Left ventricle myocardium superior (tissue), 1 donor: ENCODE measurements at places on chromosomes 3 and 15. TPM values are rescaled to one million over a fixed set of nuclear protein-coding genes. Genes with fewer than 3 reads are reported as not detected.

GRCh38 chr3:156689608-156690007 is 15.2 kb downstream of the TIPARP start:
- no peak for DNase-seq

DNA sequence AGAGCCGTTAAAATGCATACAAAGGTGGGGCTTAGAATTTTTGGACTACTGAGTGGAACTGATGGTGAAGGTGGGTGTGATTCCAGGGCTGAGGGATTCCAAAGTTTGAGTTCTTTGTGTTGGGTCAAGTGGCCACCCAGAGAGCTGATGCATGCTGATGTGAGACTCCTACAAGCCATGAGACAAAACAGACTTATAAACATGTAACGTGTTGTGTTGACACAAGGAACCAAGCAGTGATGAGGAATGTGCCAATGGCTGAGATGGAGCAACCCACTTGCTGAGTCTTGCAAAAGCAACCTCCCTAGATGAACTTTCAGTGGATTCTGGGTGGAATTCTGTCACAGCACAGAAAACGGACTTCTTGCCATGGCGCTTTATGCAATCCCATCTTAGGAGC is 289.0 kb downstream of the TLE3 start:
- no peak for DNase-seq

DNA sequence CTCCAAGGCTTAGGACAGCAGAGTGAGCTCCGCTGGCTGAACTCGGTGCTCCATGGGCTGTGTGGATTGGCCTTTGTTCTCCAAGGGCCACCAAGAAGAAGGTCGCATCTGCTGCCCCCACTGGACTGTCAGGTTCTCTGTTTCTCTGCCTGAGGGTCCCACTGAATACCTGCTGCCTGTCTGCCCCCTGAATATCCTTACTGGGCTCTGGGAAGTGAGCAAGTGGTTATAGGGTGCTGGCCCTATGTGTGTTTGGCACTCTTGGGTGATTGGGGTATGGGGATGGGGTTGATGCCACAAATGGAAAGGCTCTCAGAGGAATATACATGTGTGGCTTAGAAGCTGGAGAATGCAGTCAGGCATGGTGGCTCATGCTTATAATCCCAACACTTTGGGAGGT is 82.3 kb downstream of the THSD4 start:
- DNase-seq = no peak

DNA sequence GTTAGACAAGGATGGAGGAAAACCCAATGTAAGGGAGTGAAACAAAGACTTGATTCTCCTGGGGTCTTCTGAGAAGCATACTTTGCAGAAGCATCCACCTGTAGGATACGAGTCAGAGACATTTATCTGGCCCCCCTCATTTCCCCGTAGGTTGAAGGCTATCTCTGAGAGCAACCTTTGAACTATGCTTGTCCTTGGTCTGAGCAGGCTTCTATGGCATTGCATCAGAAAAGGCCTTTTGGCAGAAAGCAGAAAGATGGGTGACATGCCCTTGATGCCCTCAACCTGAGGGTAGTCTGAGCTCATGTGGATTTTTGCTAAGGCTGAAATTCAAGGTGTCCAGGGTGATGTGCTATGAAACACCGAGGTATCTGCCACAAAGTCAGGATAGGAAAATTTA is 131.6 kb upstream of the SGO1 start:
- DNase-seq = no peak

- peak; percentile 69 for DNase-seq
Measured at GRCh38 chr3:10956986-10957385, 35.6 kb upstream of the SLC6A1 start.

DNA sequence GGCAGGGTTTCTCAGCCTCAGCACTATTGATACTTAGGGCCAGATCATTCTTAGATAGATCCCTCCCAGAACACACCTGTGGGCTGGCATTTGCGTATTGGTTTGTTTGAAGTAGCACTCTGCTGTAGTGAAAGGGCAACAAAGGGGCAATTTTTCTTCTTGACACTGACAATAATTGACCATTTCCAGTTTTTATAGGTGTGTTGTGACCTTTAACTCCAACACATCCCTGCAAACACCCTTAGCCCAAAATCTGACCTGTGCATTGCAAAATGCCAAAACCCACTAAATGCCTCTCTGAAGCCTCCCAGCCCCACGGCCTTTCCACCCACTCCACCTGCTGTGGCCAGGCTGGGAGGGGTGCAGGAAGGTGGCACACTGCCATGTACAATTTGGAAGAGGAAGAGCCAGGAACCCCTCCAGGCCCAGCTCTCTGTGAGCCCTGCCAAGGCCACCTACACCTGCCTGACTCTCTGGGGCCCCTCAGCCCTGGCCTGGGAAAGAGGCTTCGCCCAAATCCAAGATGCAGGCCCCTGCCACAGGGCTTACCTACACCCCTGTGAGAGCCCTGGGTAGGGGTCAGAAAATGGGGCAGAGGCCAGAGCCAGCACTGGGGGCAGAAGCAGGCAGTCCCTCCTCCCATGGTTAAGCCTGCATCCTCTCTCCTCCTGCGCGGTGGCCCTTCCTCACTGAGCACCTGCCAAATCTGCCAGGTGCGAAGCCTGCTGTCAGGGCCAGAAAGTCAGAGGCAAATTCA is 9.6 kb upstream of the CYP11A1 start:
- DNase-seq = no peak

GRCh38 chr3:64426551-64426950 is 201.3 kb upstream of the PRICKLE2 start:
- DNase-seq = no peak

GRCh38 chr15:92907896-92908712 is 8.0 kb downstream of the CHD2 start:
- DNase-seq = no peak

- DNase-seq = no peak
Measured at GRCh38 chr3:126672741-126673140, 17.8 kb upstream of the TXNRD3 start.

DNA sequence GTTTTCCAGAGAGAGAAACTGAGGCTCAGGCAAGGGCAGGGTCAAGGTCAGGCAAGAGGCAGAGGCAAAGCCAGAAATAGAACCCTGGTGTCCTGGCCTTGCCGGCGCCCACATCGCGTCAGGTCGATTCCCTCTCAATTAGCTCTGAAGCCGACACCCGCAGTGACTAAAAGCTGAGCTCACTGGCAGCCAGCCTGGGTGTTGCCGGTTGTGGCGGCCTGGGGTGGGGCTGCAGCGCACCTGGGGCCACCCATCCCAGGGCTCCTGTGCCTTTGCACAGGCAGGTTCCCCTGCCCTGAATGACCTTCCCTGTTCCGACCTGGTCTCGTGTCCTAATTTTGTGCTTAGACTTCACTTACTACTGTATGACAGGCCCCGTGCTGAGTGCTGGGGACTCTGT is 6.2 kb downstream of the SEMA3F start:
- DNase-seq = no peak

GRCh38 chr3:78670746-78671145 is 1097.1 kb downstream of the ROBO1 start:
- DNase-seq = no peak

DNA sequence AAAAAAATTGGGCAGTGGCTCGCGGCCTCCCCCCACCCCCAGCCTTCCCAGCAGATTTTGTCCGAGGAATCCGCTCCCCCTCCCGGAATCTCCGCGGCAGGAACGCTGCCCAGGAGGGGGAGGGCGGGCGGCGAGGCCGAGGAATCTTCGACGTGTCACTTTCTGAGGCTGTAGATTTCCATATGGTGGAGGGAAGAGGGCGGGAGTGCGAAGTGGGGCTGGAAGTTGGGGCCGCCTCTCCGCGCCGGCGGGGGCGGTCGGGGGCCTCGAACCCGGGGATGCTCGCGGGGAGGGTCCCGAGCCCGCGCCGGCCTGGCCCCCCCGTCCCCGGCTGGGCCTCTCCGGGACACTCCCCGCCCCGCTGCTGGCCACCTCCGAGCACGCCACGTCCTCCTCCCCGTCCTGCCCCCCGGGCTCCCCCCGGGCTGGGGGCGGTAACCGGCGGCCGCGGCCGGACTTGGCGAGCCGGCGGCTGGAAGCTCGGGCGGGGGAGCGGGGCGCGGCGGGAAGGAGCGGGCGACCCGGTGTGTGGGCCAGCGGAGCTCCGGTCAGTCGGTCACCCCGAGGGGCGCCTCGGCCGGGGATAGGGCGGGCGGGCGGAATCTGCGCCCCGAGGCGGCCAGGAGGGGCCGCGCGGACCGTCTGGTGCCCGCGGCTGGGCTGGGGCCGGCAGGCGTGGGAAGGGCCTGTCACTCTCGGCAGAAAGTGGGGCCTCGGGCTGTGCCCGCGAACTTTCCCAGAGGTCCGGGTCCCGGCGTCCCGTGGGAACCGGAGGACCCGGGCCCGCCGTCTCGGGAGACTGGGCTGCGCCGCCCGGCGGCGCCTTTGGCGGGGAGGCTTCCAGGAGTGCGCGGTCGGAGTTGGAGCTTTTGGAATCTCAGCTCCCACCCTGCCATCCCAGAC is 951 bp downstream of the FNDC3B start:
- DNase-seq = peak; percentile 92

DNA sequence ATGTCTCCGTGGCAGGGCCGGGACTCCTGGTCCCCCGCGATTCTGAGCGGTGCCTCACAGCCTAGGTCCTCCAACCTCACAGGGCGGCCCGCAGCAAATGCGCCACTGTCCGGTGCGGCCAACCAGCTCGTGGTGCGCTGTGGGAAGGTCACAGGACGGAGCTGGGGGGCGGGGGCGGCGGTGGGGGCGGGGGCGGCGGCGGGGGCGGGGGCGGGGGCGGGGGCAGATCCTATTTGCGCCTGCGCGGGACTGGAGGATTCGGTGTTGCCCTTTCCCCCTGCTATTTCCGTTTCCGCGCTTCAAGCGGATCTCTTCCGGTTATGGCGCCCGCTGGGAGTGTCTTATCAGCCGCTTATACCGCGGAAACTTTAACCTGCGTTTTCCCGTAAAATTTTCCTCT is 106.7 kb upstream of the SNRPN start:
- peak; percentile 65 for DNase-seq

GRCh38 chr3:108053067-108053466 is 37.8 kb downstream of the CD47 start:
- no peak for DNase-seq

GRCh38 chr3:47849186-47849698 is 46.3 kb downstream of the DHX30 start:
- no peak for DNase-seq

- DNase-seq = no peak
Measured at GRCh38 chr3:187832202-187832601, 86.9 kb upstream of the BCL6 start.

DNA sequence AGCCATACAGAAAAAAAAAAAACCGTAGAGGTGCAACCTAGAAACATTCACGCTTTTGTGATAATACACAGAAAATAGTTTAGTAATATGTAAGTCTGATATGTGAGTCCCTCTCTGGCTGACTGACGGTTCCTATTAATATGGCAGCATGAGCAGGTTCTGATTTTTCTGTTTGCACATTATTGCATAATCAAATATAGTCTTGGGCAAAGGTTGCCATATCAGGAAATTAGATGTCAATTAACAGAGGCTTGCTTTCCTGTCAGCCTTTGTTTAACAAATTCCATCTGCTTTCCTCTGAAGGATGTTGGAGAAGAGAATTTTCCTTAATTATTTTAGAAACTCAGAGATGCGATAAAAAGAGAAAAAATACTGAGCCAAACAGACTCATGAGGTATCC is 14.8 kb downstream of the GABRB3 start:
- no peak for DNase-seq

GRCh38 chr15:91793771-91794170 is 59.7 kb upstream of the SLCO3A1 start:
- DNase-seq = no peak

DNA sequence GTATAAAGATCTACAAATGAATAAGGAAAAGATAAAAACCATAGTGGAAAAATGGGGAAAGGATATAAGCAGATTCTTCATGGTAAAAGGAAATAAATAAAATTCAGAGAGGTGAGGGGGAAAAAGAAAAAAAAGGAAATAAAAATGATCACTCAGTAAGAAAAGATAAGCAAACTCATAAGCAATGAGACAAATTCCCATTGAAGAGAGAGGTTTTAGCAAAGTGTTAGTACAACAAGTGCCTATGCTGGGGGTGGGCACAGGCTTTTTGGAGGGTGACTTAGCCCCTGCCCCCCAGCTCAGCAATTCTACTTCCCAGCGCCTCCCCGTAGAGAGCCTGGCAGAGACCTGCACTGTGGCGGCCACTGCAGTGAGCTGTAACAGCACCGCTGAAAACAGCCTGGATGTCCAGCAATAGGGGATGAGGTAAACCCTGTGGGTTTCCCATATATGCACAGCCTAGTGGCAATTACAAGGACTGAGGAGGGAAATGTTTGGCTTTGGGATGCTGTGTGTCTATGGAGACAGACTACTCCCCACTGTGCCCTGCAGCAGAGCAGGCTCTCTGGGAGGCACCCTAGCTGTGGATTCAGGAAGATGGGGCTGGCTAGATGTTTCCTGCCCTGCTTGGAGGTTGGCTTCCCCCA is 23.7 kb upstream of the SFMBT1 start:
- no peak for DNase-seq

GRCh38 chr3:25033407-25034029 is 394.5 kb upstream of the RARB start:
- peak; percentile 47 for DNase-seq

- no peak for DNase-seq
Measured at GRCh38 chr3:172329070-172329469, 119.2 kb downstream of the GHSR start.

- no peak for DNase-seq
Measured at GRCh38 chr3:25906132-25906906, 116.4 kb downstream of the OXSM start.

DNA sequence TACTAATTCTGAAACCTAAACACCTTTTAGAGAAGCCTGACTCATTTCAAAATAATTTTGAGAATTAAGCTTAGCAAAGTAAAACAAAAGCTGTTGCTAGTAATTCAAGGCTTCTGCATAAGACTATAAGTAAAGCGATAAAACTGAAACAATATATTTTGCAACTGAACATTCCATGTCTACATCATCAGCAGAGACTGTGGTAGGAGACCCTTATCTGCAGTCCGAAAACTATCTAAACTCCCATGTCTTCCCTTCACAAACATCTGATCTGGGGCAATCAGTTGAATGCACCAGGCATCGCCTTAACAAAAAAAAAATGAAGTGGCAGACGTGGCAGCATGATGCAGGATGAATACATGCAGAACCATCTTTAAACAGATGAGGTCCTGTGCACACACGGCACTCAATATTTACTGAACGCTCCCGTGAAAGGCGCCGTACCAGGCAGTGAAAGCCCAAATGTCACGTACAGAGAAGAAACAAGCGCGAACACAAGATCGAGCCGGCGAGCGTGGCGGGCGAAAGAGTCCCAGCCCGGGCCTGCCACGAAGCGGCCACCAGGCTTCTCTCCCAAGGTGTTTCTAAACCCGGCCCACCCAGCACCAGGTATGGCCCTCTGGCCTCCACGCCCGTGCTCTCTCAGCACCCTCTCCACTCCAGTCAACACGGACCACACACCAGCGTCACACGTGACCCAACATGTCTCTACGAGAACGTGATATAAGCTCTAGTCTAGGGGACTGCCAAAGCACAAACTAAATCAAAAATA is 63.0 kb downstream of the CHSY1 start:
- DNase-seq = peak; percentile 53

- peak; percentile 76 for DNase-seq
Measured at GRCh38 chr15:64856429-64857145, 14.9 kb downstream of the PLEKHO2 start.

The GOLGA8K gene
- total RNA-seq = 0.74 TPM

The ARL6 gene
- 4.1 TPM for total RNA-seq

The CMC1 gene
- total RNA-seq = 35.9 TPM

The LRRC2 gene
- 122 TPM for total RNA-seq

The TTC21A gene
- 1.1 TPM for total RNA-seq

The IGSF10 gene
- 1.9 TPM for total RNA-seq

The DPH6 gene
- 17.3 TPM for total RNA-seq

The CSTA gene
- total RNA-seq = 1.5 TPM

The TPRG1 gene
- total RNA-seq = 2.7 TPM

The STRIT1 gene
- total RNA-seq = 0.79 TPM

The PLCH1 gene
- total RNA-seq = 0.50 TPM

The C3orf22 gene
- total RNA-seq = not detected

The CTXN2 gene
- total RNA-seq = not detected

The ACVR2B gene
- 4.7 TPM for total RNA-seq

The GOLGA8S gene
- total RNA-seq = 0.40 TPM

The TM4SF1 gene
- 112 TPM for total RNA-seq
